ENCODE measurements at places on chromosomes 16 and 17.

DNA sequence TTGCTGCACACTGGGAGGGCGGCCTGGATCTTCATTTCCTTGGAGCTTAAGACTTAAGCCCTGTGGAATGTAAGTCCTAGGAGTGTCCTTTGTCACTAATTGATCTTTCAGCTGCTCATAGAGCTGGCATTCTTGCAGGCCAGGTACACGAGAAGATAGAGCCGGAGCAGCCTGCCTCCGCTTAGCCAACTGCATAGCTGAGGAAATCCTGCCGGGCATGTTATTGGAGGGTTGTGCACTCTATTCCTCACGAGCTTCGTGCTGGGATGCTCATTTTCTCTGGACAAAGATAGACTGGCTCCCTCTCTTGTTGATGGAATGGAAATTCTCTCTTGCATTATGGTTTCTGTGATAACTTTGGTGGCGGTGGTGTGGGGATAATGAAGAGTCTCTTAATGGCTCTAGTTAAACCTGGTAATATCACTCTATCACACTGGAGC is 76.9 kb downstream of the RPA1 start:
- DNase-seq: no peak

DNA sequence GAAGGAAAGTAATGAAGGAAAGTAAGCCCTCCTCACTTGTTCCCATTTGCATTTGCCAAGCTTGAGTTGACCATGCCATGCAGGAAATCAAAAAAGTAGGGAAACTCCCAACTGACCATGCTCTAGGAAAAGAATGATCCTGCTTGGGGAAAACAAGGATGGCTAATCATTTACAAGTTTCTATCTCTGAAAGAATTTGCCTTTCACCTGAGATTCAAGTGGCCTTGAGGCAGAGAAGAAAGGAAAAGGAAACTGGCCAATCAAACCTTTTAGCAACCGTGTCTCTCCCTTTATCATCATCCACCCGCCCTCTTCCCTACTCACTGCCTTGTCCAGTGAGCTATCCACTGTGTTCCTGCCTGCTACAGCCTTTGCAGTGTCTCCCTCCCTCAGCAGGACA is 757.2 kb upstream of the SOX9 start:
- DNase-seq: no peak

DNA sequence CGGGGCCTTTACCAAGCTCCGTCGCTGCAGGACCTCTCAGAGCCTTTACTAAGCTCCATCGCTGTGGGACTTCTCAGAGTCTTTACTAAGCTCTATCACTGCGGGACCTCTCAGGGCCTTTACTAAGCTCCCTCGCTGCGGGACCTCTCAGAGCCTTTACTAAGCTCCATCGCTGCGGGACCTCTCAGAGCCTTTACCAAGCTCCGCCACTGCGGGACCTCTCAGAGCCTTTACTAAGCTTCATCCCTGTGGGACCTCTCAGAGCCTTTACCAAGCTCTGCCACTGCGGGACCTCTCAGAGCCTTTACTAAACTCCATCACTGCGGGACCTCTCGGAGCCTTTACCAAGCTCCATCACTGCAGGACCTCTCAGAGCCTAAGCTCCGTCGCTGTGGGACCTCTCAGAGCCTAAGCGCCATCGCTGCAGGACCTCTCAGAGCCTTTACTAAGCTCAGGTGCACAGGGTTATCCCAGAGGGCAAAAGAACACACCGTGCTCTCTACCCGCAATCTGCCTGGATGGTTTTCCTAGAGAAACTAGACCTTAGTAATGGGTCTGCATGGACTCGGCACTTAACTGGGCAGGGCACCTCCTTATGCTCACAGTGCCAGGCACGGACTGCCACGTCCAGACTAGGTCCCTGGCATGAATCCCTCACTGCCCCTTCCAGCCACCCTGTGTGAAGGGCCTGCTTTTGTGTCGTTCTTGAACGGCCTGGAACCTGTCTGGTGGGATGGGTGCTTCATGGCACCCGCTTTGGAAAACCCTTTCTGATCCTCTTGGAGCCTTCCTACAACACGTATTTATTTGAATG is 69.2 kb upstream of the DOC2B start:
- no peak for DNase-seq

GRCh38 chr16:89004209-89004831 is 27.3 kb upstream of the CBFA2T3 start:
- DNase-seq: no peak

DNA sequence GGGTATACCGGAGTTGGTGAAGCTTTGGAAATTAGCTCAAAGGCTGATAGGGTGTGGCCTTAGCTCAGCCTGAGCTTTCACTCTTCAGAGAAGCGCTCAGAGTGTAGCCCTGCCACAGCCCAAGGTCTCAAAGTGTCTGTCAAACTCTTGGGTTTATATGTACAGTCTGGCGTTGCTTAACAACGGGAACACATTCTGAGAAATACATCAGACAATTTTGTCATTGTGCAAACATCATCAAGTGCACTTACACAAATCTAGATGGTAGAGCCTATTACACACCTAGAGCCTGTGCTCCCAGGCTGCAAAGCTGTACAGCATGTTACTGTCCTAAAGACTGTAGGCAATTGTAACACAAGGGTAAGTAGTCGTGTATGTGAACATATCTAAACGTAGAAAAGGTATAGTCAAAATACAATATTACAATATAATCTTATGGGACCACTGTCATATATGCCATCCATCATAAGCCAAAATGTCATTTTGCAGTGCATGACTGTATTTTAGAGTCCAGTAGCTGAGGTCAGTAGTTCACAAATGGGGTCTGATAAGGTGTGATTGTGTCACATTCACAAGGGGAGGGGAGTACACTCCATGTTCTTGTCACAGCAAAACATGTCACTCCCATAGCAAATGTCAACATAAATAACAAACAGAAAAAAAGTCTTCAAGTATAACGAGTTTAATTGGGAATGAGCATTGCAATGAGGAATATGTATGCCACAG is 20.6 kb downstream of the CHAD start:
- no peak for DNase-seq

DNA sequence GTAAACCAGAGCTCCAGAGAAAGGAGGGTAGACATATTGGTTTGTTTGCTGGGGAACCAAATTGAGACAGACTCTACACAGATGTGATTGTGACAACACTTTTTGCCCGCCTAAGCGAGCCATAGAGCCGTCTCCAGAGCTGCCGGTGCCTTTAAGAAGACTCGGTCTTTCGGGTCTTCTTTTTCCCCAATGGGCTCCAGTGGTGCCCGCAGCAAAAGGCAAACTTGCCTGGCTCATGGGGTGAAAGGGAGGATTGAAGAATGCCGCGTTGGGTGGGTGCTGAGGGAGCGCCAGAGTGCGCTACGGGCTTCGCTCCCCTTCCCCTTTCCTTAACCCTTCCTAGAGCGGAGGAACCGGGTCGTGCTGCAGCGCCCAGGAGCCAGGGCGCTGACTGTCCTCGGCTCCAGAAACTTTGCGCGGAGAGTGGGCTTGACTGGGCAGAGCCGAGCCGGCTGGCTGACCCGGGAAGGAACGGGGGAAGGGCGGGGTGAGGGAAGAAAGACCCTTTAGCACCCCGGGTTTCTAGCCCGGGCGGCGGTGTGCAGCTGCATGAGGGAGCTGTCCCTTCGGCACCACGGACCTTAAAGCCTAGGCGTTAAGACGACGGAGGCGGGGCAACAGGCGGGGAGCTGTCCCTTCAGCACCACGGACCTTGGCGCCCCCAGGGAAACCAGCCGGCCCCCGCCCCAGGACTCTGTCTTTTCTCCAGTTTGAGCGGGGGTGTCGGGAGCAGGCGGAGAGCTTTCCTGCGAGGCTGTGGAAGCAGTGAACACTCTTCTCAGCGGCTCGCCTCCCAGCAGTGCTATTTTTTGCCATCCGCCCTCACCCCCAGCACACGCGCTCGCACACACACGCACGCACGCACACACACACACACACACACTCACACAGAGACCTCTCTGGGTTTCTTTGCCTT is at the start of gene CACNG3:
TSS of gene CACNG3 (plus strand) at position 880 of the 916 bp plus-strand sequence. CDS start 420 bp downstream, outside the sequence.
- peak; percentile 33 for DNase-seq

GRCh38 chr17:1713878-1714426 is 3.8 kb upstream of the TLCD2 start:
- no peak for DNase-seq

DNA sequence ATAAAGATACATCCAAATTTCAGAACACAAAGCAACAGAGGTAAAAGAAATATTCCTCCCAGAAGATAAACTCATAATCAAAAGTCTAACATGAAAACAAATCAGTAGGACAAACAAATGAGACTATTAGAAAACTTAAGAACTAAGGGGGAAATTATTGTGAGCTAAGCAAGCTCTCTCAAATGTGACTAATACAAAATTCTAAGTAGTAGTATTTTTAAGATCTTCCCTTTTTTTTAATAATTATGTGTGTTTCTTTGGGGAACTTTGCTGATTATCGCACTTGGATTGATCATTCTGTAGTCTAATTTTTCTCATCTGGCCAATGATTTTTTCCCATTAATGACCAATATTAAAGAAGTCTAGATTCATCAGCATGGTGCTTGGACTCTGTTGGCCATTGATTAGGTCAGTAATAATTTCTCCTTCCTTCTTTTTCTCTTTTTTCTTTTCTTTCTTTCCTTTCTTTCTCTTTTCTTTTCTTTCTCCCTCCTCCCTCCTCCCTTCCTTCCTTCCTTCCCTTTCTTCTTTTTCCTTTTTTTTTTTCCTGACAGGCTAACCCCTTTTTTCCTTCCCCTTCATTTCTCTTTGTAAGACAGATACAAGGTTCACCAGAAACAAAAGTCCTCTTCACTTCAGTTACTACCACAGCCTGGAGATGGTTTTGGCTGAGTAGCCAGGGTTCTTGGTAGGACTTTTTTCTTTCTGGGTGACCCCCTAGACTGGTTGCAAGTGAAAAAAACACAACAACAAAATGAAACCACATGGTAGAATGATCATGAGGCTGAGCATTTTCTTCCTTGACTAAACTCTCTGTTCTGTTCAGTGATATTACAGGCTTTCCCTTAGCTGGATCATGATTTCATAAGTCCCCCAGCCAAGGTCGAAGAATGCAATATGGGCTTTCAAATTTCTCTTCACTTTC is 2.9 kb upstream of the ABCA6 start:
- DNase-seq: no peak

- DNase-seq: peak; percentile 10
These were observed 64.5 kb upstream of the RBFOX1 start for GRCh38 chr16:7268182-7268581.

GRCh38 chr17:74807925-74808324 is 31.8 kb upstream of the NAT9 start:
- DNase-seq: no peak

DNA sequence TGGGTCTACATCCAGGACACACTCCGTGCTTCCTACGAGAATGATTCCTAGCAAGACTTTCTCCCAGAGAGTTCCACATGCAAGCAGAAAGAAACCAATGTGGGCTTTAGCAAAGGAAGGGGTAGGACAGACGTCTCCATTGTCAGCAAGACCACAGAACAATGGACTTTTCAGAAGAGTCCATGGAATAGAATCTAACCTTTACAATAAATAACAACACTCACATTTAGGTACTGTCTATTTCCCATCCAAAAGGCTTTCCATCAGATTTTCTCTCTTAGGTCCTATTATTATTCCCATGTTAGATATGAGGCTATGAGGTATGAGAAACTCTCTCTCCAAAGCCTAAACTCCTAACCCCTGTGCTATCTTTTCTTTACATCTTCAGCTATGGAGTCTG is 360.9 kb downstream of the GRIN2A start:
- no peak for DNase-seq
